ENCODE measurements at places on chromosomes 5 and 9.

GRCh38 chr9:74645007-74645639 lies 148.0 kb downstream of the RORB start:
- H3K36me3 ChIP-seq, result no peaks in the 10 kb centered on the region
- H3K4me1 ChIP-seq, result no peaks in the 10 kb centered on the region
- peaks cover 5% of the 10 kb centered on the region for H3K27me3 ChIP-seq
- no peak overlapping the region for H3K27ac ChIP-seq

GRCh38 chr5:23684103-23684502 lies 176.7 kb downstream of the PRDM9 start:
- H3K27me3 ChIP-seq, result no peaks in the 10 kb centered on the region
- DNase-seq, result no peak

GRCh38 chr5:14762549-14763216 lies 98.2 kb downstream of the OTULIN start:
- H3K27me3 ChIP-seq, result no peaks in the 10 kb centered on the region
- DNase-seq, result no peak
- no peak overlapping the region for H3K27ac ChIP-seq
- peaks cover 19% of the 10 kb centered on the region for H3K36me3 ChIP-seq
- H3K4me1 ChIP-seq, result peaks cover 2% of the 10 kb centered on the region
- H3K4me3 ChIP-seq, result no peak overlapping the region

GRCh38 chr5:33675958-33676464 lies 215.8 kb downstream of the ADAMTS12 start:
- no peaks in the 10 kb centered on the region for H3K4me1 ChIP-seq
- no peak for DNase-seq
- no peaks in the 10 kb centered on the region for H3K36me3 ChIP-seq
- no peak overlapping the region for H3K4me3 ChIP-seq
- H3K27ac ChIP-seq, result no peak overlapping the region

- H3K4me3 ChIP-seq, result no peak overlapping the region
- no peaks in the 10 kb centered on the region for H3K36me3 ChIP-seq
- no peak overlapping the region for H3K27ac ChIP-seq
- no peaks in the 10 kb centered on the region for H3K27me3 ChIP-seq
- no peak for DNase-seq
Measured at GRCh38 chr9:98396656-98397055, 141.2 kb upstream of the TBC1D2 start.

- no peaks in the 10 kb centered on the region for H3K36me3 ChIP-seq
- H3K27me3 ChIP-seq, result no peaks in the 10 kb centered on the region
- H3K4me3 ChIP-seq, result no peak overlapping the region
- DNase-seq, result no peak
- no peak overlapping the region for H3K27ac ChIP-seq
- H3K4me1 ChIP-seq, result no peaks in the 10 kb centered on the region
Measured at GRCh38 chr5:38151878-38152277, 106.5 kb upstream of the EGFLAM start.

- H3K4me3 ChIP-seq, result no peak overlapping the region
- no peak for DNase-seq
- no peaks in the 10 kb centered on the region for H3K36me3 ChIP-seq
- H3K27me3 ChIP-seq, result peaks cover 2% of the 10 kb centered on the region
Measured at GRCh38 chr9:127598839-127599549, 13.1 kb upstream of the STXBP1 start.

DNA sequence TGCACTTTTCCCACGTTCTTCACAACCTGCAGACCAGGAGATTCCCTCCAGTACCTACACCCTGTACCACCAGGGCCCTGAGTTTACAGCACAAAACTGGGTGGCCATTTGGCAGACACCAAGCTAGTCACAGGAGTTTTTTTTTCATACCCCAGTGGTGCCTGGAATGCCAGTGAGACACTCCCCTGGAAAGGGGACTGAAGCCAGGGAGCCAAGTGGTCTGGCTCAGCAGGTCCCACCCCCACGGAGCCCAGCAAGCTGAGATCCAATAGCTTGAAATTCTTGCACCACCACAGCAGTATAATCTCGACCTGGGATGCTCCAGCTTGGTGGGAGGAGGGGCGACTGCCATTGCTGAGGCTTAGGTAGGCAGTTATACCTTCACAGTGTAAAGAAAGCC lies 26.3 kb upstream of the SMC5 start:
- H3K4me1 ChIP-seq, result no peaks in the 10 kb centered on the region
- H3K27ac ChIP-seq, result no peak overlapping the region
- no peak for DNase-seq

DNA sequence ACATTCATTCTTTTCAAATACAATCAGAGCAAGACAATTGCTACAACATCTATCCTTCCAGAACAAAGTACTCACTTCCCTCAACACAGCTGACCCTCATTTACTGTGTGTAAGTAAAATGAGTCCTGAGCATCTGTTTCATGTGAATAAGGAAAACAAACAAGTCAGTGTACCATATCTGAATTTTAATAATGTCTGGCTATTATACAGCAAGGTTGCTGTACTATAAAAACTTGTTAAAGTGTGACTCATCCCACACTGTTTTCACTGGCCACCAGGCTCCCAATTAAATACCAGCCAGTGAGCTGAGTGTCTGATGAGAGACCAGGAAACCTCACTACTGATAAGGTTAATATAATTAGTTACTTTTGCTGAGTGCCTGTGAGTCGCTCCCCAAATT lies 339.8 kb downstream of the AGTPBP1 start:
- H3K4me1 ChIP-seq, result no peaks in the 10 kb centered on the region
- H3K27ac ChIP-seq, result no peak overlapping the region
- H3K36me3 ChIP-seq, result no peaks in the 10 kb centered on the region
- no peaks in the 10 kb centered on the region for H3K27me3 ChIP-seq

DNA sequence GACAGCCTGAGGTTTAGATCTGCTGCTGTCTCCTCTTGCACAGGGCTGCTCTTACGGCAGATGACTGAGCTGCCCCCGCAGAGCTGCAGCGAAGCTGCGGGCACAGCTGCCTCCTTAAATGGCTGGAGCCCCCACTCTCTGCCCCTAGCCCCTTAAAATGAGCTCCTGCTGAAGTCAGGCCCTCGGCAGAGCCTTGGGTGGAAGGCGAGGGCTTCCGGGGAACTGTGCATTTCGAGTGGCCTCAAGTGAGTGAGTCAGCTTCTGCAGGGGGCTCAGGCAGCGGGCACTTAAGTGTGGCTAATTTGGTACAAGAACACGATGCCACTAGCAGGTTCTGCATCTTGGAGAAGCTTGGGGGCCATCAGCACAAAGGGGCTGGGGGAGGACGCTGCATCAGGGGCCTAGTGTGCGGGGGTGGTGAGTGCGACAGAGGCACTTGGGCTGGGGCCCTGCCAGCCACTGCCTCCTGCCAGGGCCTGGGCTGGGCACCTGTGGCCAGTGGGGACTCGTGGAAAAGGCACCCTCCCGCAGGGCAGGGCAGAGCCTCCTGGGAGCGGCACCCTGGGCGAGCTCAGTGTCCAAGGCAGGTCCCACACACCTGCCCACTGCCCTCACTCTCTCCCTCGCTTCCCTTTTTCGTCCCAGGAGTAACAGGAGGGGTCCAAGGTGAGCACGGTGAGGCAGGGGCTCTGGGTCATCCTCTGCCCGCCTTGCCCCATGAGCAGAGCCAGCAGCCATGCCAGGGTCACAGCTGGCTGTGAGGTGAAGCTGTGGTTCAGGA lies 28.8 kb upstream of the RNU6ATAC start:
- H3K4me3 ChIP-seq, result no peak overlapping the region
- peaks cover 12% of the 10 kb centered on the region for H3K4me1 ChIP-seq
- no peak overlapping the region for H3K27ac ChIP-seq
- peaks cover 12% of the 10 kb centered on the region for H3K27me3 ChIP-seq
- DNase-seq, result no peak

- no peak for DNase-seq
- H3K4me3 ChIP-seq, result no peak overlapping the region
- peaks cover 2% of the 10 kb centered on the region for H3K4me1 ChIP-seq
- H3K27ac ChIP-seq, result no peak overlapping the region
- H3K27me3 ChIP-seq, result peaks cover 19% of the 10 kb centered on the region
- no peaks in the 10 kb centered on the region for H3K36me3 ChIP-seq
Measured at GRCh38 chr5:96253140-96253539, 179.9 kb downstream of the PCSK1 start.

DNA sequence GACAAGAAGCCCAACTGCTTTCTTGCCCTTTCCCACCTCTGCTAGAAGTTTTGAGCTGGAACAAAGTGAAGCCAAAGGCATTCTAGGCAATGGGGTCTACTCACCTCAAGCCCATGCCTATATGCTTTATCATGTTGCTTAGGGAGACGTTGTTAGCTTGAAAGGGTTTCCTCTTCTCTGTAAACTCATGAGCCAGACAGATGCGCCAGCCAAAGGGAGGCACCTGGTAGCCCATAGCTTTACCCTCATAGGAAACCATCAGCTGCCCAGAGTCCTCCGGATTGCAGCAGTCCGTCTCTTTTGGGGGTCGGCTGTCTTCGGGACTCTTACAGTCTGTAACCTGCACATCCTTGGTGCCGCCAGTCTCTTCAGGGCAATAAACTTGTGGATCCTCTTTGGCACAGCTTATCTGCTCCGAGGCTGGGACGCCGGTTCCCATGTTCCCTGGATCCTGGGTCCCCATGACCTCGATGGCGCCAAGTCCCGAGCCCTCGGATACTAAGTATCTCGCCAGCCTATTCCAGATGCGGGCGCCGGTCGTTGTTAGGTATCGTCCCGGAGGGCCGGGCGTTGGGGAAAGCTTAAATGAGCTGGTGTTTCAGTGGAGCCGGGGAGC lies 678 bp downstream of the GBA2 start:
- peak overlapping the region; percentile 80 for H3K4me3 ChIP-seq
- no peak for DNase-seq
- no peaks in the 10 kb centered on the region for H3K27me3 ChIP-seq
- peak overlapping the region; percentile 35 for H3K27ac ChIP-seq
- H3K36me3 ChIP-seq, result peaks cover 45% of the 10 kb centered on the region

- H3K27me3 ChIP-seq, result no peaks in the 10 kb centered on the region
- no peak overlapping the region for H3K4me3 ChIP-seq
- no peak for DNase-seq
- no peaks in the 10 kb centered on the region for H3K36me3 ChIP-seq
- peak overlapping the region; percentile 34 for H3K27ac ChIP-seq
Measured at GRCh38 chr9:35563791-35564197, 41.3 kb upstream of the TESK1 start.

DNA sequence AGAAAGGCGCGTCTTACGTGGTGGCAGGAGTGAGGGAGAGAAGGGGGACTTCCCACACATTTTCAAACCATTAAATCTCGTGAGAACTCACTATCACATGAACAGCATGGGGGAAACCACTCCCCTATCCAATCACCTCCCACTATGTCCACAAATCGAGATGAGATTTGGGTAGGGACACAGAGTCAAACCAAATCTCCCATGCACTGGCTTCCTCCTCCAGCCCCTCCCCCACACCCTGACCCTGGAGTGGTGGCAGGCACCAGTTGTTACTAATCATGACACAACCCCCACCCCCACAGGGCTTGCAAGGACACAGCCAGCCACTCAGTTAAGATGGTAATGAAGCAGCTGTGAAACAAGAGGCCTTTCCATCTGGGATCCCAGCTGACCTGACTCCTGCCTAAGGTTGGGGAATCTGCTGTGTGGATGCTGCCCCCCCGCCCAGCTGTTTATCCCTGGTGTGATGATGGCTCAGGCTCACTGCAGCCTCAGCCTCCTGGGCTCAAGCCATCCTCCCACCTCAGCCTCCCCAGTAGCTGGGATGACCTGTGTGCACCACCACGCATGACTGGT lies 57.1 kb upstream of the FUBP3 start:
- no peak for DNase-seq
- H3K27me3 ChIP-seq, result no peaks in the 10 kb centered on the region
- H3K27ac ChIP-seq, result no peak overlapping the region
- no peaks in the 10 kb centered on the region for H3K4me1 ChIP-seq
- no peak overlapping the region for H3K4me3 ChIP-seq
- no peaks in the 10 kb centered on the region for H3K36me3 ChIP-seq

DNA sequence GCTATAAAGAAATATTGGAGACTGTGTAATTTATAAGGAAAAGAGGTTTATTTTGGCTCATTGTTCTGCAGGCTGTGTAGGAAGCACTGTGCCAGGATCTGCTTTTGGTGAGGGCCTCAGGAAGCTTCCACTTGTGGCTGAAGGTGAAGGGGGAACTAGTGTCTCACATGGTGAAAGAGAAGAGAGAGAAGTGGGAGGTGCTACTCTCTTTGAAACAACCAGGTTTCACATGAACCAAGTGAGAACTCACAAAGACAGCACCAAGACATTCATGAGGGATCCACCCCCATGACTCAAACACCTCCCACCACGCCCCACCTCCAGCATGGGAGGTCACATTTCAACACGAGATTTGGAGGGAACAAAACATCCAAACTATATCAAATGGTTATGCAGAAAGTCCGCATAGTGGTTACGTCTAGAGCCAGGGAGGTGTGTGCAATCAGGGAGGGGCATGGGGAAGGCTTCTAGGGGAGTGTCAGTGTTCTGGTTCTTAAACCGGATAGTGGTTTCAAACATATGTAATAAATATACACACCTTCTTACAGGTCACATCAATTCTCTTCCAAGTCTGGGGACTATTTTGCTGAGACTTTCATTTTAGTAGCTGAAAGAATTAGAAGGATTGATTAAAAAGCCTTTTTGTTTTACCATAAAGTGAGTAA lies 113.0 kb downstream of the TRIO start:
- H3K4me3 ChIP-seq, result no peak overlapping the region
- no peaks in the 10 kb centered on the region for H3K4me1 ChIP-seq
- H3K36me3 ChIP-seq, result no peaks in the 10 kb centered on the region
- no peak overlapping the region for H3K27ac ChIP-seq
- no peaks in the 10 kb centered on the region for H3K27me3 ChIP-seq
- DNase-seq, result no peak

- H3K36me3 ChIP-seq, result peaks cover 7% of the 10 kb centered on the region
- peaks cover 2% of the 10 kb centered on the region for H3K4me1 ChIP-seq
- peaks cover 13% of the 10 kb centered on the region for H3K27me3 ChIP-seq
Measured at GRCh38 chr9:21316860-21317259, 11.7 kb upstream of the IFNA5 start.

DNA sequence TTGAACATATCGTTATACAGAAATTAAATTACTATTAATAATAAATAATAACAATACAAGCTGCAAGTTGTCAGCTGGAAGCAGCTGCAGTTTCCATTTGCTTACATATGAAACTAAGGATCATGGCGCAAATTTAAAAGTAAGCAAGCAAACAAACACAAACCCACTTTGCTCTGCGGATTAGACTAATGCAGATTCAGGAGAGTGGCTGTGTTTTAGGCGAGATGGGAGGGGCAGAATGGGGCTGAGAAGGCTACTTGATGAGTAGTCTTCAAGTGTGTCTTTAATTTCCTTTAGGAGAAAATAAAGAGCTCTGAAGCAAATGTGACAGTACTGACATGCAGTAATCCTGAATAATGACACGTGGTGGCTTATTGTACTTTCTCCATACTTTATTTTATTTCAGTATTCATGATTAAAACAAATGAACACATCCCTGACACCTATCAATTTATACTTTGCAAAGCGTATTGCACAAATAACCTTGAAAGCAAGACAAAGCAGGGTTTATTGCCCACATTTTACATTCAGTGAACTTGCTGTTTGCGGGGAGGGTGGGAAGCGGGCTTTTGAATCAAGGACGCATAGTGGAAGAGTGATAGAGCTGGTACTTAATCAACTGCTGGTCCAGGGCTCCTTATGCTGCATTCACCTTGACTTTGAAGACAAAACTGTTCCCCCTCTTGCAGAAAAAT lies 221.4 kb upstream of the TRIM32 start:
- no peaks in the 10 kb centered on the region for H3K27me3 ChIP-seq
- H3K4me1 ChIP-seq, result peaks cover 6% of the 10 kb centered on the region
- H3K4me3 ChIP-seq, result no peak overlapping the region
- DNase-seq, result no peak
- H3K36me3 ChIP-seq, result no peaks in the 10 kb centered on the region

Measured in activated T-helper 2 cell treated with anti-CD3 and anti-CD28 coated beads, Interferon-gamma antibody, Interleukin-2, Interleukin-4, amounts not matched to agents 10 μg/mL and 5 μg/mL and 100 μg/mL, durations not matched to agents 14 hours and 24 hours and 36 hours (primary cell).